ENCODE measurements at places on chromosomes 7 and 10.

DNA sequence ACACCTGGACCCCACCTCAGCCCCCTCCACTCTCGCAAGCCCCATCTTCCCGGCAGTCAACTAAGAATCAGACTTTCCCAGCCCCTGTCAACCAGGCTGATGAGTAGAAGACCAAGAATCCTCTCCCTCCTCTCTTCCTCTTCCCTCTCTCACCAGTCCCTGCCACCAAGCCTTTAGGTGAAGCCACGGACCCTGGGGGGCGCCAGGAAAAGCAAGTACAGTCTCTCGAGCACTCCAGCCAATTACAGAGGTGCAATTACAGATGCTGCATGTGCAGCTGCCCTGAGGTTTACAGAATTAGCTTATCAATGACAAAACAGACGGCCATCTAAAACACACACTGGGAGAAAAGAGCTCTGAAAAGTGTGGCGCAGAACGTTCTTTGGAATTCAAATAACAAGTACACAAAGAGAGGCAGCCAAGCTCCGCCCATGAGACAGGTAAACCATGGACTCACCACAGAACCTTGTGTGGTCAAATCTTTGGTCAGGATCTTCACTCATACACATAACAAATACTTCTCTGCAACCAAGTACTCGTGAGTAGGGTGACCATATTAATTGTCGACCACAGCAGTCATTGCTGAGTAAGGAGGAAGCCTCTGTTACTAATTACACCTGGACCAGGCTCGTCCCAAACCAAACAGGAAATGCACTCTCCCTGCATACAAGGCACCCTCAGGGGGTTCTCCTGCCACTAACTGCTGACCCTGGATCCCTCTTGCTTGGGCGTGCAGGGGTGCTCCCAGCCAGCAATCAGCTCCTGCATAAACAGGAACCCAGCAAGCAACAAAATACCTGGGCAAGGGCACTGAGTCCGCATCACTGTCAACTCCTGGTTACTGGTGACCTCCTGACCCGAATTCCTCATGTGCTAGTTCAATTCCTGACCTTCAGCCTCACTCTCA, 189.2 kb downstream of the FAM107B start:
- DNase-seq = no peak

GRCh38 chr10:112970021-112970420, 20.0 kb downstream of the TCF7L2 start:
- DNase-seq = no peak

GRCh38 chr10:129694691-129695243, 227.7 kb downstream of the MGMT start:
- no peak for DNase-seq

GRCh38 chr7:155734445-155734809, 77.8 kb downstream of the SHH start:
- no peak for DNase-seq

GRCh38 chr7:155824227-155824886, 12.1 kb upstream of the SHH start:
- DNase-seq = no peak

DNA sequence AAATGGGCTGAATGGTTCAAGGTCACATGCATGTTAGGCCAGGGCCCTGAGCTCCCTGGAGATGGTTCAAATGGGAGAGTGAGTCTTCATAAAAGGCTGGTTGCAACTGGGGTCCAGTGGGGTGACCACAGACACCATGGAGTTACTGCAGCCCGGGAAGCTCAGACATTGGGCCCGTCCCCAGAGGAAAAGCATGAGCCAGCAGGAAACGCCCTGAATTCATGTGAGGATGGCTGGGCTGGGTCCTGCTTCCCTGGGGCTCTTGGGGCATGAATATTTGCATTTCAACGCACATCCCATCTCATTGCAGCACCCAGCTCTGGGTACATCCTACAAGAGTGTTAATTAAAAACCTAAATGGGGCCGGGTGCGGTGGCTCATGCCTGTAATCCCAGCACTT, 549.0 kb downstream of the TCERG1L start:
- no peak for DNase-seq

DNA sequence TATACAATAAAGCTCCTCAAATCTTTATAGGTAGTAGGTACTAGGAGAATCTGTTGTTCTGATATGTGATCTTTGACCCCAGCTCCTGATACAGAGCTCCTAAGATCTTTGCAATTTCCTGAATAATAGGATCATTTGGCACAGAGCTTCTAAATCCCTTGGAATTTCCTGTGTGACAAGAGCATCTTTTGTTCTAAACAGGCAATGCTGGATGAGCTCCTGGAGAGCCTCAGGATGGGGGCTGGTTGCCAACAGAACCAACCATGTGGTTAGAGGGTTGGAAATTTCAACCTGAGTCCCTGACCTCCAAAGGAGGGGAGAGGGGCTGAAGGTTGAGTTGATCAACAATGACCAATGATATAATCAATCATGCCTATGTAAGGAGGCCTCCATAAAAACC, 629.0 kb downstream of the CCSER2 start:
- DNase-seq = no peak

- DNase-seq = no peak
Observed at GRCh38 chr7:98329100-98329790, 47.8 kb downstream of the BRI3 start.

GRCh38 chr10:89384474-89385340, 6.9 kb downstream of the IFIT1B start:
- no peak for DNase-seq

DNA sequence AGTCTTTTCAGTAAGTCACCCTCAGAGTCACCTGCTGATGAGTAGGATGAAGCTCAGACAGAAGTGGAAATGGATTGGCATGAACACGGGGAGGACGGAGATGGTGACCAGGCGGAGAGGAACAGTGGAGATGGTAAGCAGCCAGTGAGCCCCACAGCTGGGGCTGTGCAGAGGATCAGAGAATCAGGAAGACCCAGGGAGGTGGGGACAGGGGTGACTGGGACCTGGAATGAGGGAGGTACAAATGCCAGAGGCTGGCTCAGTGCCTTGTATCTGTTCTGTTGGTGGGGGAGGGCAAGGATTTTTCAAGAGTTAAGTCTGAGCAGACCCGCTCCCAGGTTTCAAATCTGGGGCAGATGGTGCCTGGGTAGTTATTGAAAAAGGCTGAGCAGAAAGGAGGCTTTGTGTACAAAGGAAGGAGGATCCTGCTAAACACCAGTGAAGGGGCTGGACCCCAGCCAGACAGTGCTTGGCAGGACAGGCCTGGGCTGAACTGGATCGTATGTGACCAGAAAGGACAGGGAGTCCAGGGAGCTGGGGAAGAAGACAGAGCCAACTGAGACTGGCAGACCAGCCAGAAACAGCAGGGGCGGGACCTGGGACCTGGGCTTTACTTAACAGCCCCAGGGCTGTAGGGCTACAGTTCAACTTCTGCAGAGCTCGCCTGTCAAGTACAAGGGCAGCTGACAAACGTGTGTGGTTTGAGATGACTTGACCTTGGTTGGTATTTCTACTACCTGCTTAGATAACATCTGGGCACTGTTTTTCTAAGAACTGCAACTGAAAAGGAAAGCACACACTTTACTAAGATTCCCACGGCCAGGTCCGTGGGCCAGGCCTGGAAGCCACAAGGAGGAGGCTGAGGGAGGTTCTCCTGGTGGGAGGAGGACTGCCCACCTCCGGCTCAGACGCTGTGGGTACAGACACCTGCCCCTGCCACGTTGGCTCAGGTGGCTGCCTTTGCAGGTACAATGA, 13.2 kb upstream of the FRMPD2 start:
- DNase-seq = no peak

- DNase-seq = no peak
Observed at GRCh38 chr10:71638064-71638821, 81.3 kb downstream of the C10orf105 start.

- no peak for DNase-seq
Observed at GRCh38 chr10:44056206-44056605, 328.7 kb downstream of the CXCL12 start.

DNA sequence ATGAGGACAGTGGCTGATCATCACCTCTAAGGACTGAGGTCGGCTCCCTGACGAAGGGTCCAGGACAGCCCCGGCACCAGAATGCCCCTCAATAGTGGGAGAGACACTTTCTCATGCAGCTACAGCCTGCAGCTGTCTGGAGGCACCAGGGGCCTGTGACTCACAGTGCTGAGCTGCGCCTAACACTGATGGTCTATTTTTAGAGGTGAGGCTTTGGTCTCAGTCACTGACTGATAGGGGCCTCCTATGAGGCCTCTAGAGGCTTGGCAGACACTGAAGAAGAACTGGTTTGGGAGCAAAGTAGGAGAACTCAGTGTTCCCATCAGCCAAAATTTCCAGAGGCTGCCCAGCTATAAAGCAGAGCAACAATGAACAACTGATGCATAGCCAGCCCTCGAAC, 130.1 kb downstream of the COBL start:
- no peak for DNase-seq

DNA sequence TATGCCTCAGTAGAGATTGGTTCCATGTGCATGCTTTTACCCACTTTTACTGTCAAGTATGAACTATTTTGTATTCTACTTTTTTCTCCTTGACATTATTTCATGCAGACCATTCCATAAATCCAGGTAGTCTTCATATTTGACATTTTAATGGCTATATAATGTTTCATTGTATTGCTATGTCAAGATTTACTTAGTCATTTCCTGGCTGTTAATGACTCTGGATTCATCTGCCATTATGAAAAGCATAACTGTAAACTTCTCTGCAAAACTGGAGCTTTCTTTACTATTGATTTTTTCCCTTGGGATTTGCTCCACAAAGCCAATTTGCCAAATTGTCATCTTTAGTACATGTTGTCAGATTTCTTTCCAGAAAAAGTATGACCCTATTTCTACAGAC, 6.8 kb upstream of the MSRB2 start:
- DNase-seq = no peak

GRCh38 chr10:116085323-116085722, 187.7 kb downstream of the GFRA1 start:
- DNase-seq = no peak

- no peak for DNase-seq
Observed at GRCh38 chr10:36423821-36424248, 701.6 kb upstream of the ANKRD30A start.

DNA sequence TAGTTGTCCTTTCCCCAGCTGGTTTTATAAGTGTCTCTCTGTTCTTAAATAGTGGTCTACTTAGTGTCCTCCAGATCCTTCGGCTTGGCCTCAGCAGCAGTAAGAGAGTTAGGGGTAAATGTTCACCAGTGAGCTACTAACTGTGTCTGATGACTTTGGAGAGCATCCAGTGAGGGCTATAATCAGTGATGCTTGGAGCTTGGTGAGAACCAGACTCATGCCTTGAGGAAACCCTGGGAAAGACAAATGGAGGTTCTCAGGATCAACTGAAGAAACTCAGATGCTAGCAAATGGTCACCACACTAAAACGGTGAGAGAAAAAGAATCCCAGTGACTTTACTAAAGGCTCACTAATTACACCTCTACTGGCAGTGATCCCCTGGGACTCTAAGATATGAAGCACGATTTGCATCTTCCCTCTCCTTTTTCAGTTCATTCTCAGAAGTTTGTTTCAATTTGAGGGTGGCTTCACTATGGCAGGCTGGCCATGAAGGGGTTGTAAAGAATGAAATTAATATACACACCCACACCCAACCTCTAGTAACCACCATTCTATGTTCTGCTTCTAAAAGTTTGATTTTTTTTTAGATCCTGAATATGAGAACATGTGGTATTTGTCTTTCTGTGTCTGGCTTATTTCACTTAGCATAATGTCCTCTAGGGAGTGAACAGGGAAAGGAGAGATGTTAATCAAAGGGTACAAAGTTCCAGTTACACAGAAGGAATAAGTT, 177.9 kb downstream of the PDE1C start:
- no peak for DNase-seq

DNA sequence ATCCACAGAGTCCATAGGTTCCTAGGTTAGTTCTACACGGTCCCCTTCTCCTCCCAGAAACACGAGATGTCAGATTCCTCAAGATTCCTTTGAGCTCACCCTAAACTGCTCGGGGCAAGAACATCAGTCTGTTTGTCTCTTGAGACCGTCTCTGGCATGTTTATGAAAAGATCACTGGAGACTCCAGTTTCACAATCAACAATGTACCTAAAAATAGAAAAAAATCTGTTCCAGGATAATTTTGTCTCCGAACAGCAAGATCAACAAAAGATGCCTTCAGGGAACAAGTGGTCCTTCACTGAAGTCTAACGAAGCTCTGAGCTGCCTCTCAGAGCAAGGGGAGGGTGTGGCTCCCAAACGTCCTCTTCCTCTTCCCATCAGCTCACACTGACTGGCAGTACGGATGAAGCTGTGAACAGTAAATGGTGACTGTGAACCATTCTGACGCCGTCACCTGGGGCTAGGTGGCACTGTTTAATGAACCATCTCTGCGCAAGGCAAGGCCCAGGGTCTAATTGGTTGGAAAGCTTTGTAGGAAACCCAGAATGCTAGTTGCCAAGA, 156.2 kb upstream of the LYZL1 start:
- DNase-seq = no peak

- DNase-seq = no peak
Observed at GRCh38 chr7:122846591-122846990, 39.7 kb downstream of the CADPS2 start.

DNA sequence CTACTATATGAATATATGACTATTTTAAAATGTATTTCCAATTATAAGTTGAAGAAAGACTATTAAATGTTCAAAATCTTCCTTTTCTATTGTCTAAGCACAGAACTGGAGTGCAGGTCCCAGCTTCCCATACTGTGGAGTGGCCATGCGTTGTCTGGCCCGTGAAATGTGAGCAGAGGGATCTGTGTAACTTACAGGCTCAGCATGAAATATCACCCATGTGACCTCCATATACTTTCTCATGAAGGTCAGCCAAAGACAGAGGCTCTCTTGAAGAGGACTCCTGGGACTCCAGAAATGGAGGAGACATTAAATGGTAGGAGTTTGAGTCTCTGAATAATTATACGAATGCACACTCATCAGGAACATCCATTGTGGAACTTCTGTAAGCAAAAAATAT, 92.4 kb upstream of the CAV2 start:
- no peak for DNase-seq

GRCh38 chr7:108459922-108460551, 3.8 kb upstream of the NRCAM start:
- no peak for DNase-seq

GRCh38 chr10:103921750-103922195, 3.8 kb upstream of the STN1 start:
- DNase-seq = no peak

- no peak for DNase-seq
Observed at GRCh38 chr10:44032216-44032615, 352.7 kb downstream of the CXCL12 start.

- no peak for DNase-seq
Observed at GRCh38 chr10:104246976-104247375, 7.7 kb upstream of the GSTO1 start.

- no peak for DNase-seq
Observed at GRCh38 chr7:70193514-70193913, 595.2 kb downstream of the AUTS2 start.

DNA sequence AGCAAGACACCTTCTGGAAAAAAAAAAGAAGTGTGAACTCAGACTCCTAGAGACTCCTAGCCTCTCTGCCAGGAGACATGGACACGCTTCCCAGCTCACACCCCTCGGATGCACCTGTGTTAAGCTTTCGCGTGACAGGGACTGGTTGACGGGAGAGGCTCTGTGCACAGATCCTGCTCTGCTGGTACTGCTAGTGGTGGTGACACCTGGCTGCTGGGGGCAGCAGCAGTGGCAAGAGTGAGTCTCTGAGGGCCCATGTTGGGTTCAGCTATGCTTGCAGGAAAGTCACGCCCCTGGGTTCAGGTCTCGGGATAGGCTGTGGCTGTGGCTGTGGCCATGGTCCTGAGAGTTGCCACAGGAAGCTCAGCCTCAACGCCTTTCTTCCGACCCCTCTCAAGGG, 81.1 kb downstream of the XRCC2 start:
- DNase-seq = no peak

GRCh38 chr10:103096130-103096529, 96.9 kb downstream of the NT5C2 start:
- no peak for DNase-seq

GRCh38 chr10:132776821-132777220, 9.1 kb downstream of the NKX6-2 start:
- DNase-seq = no peak

Measured in ecto neural progenitor cell (in vitro differentiated cells).